ENCODE measurements at places on chromosomes 12 and 14.

DNA sequence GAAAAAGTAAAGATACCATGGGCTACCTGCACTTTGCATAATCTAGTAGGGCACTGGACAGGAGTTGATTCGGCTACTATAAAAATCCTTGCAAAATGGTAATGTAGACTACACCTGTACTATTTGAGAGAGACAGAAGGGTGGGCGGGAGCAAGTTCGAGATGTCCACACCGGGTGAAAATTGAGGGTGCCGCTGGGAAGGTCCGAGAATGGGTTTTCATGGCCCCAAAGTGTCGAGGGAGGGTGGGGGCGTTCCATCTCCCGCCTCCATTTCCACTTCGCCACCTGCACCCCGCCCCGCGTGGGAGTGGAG lies 648 bp downstream of the SNX6 start:
- DNase-seq, result no peak

- DNase-seq, result no peak
These were observed 1104.7 kb upstream of the TMEM132C start for GRCh38 chr12:127162307-127162706.

DNA sequence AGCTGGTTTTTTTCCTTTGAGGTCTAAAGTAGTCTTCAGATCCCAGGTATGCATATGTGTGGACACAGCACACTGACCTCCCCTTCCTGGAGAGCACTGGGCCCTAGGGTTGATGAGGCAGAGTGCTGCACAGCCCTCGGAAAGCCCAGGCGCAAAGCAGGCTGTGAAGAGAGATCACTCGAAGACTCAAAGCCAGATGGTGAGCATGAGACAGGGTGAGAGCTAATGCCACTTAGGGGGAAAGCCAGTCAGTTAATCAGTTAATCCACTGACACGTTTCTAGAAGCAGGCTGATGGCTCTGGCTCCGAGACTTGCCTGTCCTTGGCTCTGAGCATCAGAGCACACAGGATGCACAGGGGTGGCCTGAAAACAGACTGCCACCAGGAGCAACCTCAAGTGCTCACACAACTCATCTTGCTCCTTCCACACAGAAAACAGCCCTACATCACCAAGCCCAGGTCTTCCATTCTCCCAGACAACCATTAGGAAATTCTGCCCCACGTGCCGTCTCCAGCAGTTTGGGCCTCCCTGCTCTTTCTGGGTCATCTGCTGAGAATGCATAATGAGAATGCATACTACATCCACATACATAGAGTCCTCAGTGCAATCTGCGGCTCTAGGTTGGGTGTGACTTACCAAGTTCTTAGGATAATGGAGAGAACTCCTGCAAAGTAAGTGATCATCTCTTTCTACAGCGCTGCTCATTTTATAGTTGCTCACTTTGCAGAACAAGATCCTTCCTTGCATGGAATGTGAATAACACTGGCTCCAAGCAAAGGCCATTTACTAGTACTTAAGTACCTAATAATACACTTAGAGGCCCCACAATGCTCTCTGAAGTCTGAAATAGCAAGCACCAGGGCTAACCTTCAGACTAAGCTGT lies 12.0 kb downstream of the AQP6 start:
- no peak for DNase-seq

GRCh38 chr12:27747111-27747820 lies 32.8 kb upstream of the KLHL42 start:
- DNase-seq, result no peak

- no peak for DNase-seq
These were observed 35.2 kb downstream of the CDC42BPB start for GRCh38 chr14:103022002-103022684.

DNA sequence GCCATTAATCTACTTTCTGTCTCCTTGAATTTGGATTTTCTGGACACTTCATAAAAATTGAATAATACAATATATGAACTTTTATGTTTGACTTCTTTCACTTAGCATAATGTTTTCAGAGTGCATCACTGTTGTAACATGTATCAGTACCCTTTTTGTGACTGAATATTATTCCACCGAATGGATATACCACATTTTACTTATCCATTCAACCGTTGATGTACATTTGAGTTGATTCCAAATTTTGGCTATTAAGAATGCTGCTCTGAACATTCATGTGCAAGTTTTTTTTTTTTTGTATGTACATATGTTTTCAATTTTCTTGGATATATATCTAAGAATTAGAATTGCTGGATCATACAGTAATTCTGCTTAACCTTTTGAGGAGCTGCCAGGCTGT lies 43.2 kb downstream of the CPSF2 start:
- no peak for DNase-seq

DNA sequence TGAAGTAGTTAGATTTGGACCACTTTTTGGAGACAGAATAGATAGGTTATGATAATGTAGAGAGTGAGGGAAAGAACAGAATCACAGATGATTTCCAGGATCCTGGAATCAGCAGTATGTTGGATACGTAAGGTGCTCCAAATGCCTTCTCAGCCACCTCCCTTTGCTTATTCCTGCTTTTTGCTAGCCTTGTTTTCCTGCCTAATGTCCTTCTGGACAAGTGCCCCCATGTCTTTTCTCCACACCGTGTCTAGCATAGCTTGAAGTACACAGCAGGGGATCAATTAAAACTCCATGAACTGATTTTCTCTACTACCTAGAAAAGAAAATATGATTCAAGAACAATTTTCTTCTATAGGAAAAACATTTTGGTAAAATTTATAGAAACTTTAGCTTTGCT lies 144.0 kb downstream of the SYT1 start:
- no peak for DNase-seq

DNA sequence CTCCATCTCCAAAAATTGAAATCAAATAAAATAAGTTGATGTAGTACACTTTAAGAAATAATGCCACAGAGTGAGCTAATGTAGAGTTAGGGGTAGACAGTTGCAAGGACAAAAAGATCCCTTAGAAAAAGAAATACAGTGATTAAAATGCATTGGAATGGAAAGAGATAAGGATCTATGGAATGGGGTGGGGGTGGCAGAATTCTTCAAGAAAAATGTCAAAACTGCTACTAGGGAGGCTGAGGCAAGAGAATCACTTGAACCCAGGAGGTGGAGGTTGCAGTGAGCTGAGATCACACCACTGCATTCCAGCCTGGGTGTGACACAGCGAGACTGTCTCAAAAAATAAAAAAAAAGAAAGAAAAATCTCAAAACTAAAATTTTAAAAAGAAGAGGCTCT lies 6.5 kb downstream of the OLR1 start:
- no peak for DNase-seq

GRCh38 chr12:44118946-44119345 lies 283.1 kb downstream of the TMEM117 start:
- no peak for DNase-seq

GRCh38 chr12:40843495-40843894 lies 151.3 kb downstream of the CNTN1 start:
- DNase-seq, result no peak

DNA sequence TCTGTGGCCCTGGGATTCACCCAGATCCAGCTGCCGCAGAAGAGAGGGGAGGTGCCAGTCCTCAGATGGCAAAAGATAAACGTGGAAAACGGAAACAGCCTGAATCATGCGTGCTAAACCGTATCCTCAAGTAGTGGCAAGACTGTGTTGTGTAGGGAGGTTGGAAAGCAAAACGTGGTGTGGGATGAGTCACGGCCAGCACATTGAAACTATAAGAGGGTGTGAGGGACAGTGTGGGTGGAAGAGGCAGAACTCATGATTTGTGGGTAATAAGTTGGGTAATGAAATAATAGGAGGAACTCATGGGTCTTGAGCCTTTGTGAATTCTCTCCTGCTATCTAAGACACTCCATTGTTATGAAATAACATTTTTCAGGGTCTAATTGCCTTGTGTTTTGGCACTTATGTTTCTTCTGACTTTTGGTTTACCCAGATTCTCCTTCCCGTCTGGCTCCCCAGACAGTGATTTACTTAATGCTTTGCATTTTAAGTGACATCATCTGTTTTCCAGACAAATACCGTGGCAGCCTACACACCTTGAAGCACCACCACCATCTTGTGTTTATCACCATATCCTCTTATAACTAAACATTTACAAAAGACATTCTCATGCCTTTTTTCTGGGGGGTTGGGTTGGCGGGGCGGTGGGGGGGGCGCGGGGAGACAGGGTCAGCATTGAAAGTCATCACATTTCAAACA lies 62.3 kb upstream of the PTCSC3 start:
- DNase-seq, result no peak

GRCh38 chr14:61254808-61255526 lies 26.2 kb downstream of the TMEM30B start:
- DNase-seq, result no peak

DNA sequence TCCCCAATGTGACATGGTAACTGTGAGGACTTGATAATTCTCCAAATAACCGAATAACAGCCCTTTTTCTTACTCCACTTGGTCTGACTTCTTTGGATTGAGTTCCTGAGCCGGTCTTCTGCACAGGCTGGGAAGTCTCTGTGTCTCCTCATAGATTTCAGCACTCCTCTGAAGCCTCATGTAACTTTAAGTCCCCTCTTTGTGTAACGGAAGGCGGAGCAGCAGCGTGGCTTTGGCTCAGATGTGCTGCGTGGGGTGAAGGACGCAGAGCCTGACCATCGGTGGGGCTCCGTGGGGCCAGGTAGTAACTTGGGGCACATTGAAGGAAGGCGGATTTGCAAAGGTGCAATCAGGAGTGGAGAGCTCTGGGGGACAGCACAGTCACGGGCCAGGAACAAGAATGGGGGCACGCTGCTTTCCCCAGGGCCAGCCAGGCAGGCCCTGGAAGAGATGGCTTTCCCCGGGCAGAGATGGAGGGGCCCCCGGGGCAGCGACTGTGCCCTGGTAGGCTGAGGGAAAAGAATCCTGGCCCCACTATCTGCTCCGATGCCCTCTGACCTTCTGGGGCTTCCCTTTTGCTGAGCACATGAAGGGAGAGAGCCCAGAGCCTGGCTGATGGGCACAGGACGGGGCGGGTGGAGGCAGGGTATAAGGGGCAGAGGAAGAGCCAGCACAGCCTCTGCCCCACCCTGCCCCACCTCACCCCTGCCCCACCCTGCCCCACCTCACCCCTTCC lies 56.9 kb downstream of the ADGRD1 start:
- no peak for DNase-seq

DNA sequence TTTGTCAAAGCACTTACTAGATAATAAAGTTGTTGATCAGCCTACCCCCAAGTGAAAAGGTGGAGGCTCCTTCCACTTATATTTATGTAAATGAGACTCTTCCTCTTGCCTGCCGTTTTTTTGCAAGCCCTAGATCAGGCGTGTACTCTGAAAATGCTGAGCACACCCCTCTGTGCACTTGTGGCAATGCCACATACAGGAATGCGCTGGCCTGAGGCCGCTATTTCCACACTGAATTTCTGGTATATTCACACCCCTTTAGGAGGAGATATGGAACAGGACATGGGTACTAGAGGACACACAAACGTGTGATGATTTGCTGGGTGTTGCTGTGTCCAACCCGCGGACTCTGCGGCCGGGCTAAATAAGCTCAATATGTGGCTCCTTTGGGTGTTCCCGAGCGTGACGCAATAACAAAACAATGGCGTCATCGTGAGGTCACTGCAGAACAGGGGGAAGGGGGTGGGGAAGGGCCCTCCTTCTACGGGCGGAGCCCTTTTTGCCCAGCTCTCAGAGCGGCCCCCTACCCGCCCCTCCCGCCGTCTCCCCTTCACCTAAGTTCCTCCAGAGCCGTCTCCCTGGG lies 554 bp upstream of the TSPAN31 start:
- DNase-seq, result peak; percentile 45

DNA sequence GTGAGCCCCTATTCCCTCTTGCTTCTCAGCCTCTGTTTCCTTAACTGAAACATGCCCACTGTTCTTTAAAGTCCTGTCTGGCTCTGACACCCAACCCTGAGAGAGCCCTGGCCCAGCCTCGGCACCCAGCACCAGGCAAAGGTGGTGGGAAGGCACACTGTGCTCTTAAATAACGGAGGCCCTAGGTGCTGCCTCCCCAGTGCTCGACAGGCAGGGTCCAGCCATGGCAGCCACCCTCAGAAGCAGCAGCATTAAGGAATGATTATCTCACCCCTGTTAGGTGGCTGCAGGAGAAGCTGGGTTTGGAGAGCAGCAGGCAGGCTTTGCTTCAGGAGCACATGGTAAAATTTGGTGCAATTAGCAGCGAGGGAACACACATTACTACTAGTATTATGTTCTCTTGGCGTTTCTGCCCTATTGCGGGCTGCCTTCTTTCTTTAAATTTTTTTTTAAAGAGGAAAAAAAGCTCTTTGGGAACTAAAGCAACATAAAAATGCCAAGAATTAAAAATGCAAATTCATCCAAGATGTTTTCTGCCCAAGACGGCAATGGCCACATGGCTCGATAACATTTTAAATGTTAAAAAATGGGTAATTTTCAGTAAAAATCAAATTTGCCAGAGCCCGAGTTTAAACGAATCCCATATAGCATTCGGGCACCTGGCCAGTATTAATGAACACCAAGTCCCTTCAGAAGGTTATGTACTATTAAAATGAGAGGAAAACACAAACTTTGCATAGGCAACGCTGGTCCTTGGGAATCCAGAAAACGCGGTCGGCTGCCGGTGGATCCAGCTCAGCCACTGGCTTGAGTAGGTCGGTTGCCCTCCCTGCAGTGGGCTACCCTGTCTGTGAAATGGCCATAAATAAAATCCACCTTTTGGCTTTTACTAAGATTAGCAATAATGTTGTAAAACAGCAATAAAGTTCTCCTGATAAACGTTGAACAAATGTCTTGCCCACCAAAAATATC lies 152.2 kb downstream of the BCL11B start:
- DNase-seq, result no peak

GRCh38 chr12:53530920-53531319 lies 23.6 kb upstream of the NPFF start:
- no peak for DNase-seq

DNA sequence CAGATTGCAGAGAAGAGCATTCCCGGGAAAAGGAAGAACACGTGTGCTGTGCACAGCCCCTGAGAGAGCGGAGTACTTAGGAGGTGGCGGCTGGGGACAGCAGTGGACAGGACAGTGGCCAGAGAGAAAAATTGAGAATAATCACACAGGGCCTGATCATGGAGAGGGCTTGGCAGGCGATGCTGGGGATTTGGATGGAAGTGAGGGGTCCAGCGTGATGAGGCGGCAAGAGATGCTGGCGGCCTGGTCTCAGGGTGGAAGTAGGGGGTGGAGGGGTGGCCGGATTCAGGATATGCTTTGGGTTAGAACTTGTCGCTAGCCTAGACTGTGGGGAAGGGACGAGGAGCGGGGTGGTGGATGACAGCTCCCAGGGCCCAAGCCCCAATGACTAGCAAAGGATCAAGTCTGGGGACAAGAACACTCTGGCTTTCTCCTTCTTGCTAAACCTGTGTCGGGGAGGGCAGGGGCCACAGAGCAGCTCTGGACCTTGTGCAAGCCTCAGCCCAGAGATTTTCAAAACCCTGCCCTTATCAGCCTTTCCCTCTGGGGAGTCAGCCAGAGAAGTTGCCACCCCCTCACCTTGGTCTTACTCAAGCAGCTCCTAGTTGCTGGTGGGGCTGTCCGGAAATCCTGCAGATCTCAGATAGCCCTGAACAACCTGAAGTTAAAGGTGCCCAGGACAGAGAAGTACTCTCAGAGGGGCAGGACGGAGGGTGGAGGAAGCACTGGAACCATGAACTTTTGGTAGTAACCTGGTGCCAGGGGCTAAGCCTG lies 1.3 kb downstream of the HVCN1 start:
- DNase-seq, result no peak

GRCh38 chr12:113464852-113465719 lies 6.6 kb downstream of the LHX5 start:
- DNase-seq, result no peak

- peak; percentile 34 for DNase-seq
These were observed 125.0 kb upstream of the FUT8 start for GRCh38 chr14:65287264-65288131.

All from stimulated activated CD8-positive, alpha-beta memory T cell treated with anti-CD3 and anti-CD28 coated beads, Interleukin-15, amount 100 ng/mL, for 4 hours (primary cell).